Endothelial cell (in vitro differentiated cells): ENCODE measurements at places on chromosomes 4 and X.

DNA sequence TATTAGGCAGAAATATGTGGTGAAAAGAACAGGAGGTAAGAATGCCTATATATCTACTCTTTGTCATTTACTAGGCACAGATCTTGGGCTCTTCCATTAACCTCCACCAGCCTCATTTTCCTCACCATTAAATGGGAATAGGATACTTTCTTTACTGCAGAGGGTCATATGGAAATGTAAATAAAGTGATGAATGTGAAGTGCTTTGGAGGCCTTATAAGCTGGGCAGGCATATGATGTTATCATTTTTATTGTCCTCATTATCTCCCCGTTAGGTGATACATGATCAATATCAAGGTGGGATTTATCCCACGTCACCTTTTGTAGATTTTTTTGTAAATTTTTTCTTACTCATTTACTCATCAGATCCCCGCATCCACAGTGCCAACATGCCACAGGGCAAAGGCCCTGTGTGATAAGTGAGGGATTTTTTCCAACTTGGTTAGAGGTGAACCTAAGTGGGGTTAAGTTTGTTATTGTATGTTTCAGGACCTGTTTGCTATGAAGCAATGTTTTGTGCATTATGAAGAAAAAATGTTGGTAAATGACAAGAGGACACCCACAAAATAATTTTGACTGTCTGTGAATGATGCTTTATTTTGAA, 107.8 kb downstream of the SLC4A4 start:
- H3K4me1 ChIP-seq = peaks cover 6% of the 10 kb centered on the region
- DNase-seq = no peak
- H3K36me3 ChIP-seq = no peaks in the 10 kb centered on the region
- H3K27me3 ChIP-seq = no peaks in the 10 kb centered on the region

DNA sequence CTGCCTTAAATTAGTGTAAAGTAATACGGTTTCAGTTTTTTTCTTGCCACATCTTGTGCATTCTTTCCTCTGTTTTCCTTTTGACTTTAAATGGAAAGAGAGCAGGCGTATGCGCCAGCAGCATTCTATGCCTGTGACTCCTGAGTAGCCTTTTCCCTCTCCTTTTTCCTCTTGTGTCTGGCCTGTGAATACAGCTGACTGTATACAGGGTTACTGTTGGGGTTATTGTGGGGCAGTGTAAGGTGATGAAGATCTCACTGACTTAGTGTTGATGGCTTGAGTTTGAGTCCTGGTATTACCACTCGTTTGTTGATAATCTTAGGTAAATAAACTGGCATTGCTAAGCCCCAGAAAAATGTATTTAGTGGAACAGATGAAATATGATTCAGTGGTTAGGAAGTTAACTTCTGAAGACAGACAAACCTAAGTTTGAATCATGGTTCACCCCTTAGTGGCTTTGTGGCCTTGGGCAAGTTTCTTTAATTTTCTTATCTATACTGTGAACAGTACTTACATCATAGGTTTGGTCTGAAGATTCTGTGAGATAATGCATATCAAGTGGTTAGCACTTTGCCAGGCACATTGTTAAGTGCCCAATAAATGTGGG, 105.1 kb downstream of the FNIP2 start:
- no peak overlapping the region for H3K4me3 ChIP-seq
- H3K27me3 ChIP-seq = no peaks in the 10 kb centered on the region
- no peak overlapping the region for H3K27ac ChIP-seq
- H3K36me3 ChIP-seq = peaks cover 18% of the 10 kb centered on the region
- H3K4me1 ChIP-seq = peaks cover 8% of the 10 kb centered on the region

GRCh38 chrX:111322231-111322855, 52.1 kb upstream of the CAPN6 start:
- H3K36me3 ChIP-seq = no peaks in the 10 kb centered on the region
- H3K4me1 ChIP-seq = no peaks in the 10 kb centered on the region
- H3K4me3 ChIP-seq = no peak overlapping the region
- no peak for DNase-seq

DNA sequence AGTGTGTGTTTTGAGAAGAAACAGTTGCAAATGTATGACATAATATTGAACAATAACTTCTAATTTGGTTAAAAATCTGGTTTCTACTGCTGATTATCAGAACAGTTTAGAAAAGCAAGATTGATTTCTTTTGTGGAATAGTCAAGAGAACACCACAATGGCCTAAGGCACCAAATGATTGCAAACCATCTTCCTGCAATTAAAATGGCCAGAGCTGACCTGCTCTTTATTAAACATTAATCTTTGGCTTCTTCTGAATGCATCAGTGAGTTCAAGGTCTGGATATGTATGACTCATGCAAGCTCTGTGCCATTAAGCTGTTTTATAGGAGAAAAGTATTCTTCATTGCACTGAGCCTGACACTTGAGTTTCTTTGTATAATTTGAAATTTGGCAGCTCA, 107.8 kb upstream of the PDHA2 start:
- H3K27ac ChIP-seq = no peak overlapping the region
- H3K4me3 ChIP-seq = no peak overlapping the region
- no peak for DNase-seq
- no peaks in the 10 kb centered on the region for H3K4me1 ChIP-seq
- no peaks in the 10 kb centered on the region for H3K27me3 ChIP-seq

DNA sequence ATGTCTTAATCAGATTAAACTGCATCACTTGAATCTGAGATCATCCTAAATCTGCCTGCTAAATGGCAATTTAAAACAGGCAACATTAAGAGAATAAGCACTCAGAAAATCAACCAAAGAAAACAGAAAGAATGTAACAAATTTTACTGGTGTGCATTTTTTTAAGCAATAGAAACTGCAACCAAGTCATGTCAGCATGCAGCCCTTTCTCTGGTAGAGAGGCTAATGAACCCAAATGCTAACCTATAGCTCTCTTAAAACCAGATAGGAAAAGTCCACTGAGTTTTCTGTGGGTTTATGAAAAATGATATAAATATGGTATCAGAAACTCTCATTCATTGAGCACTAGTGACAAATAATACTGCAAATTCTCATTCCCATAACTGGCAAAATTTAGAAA, 35.6 kb downstream of the COL25A1 start:
- H3K4me3 ChIP-seq = no peak overlapping the region
- peaks cover 9% of the 10 kb centered on the region for H3K4me1 ChIP-seq
- peaks cover 1% of the 10 kb centered on the region for H3K27me3 ChIP-seq
- no peak for DNase-seq

GRCh38 chr4:73727685-73728084, 12.7 kb upstream of the CXCL8 start:
- peaks cover 3% of the 10 kb centered on the region for H3K27me3 ChIP-seq
- DNase-seq = no peak
- no peak overlapping the region for H3K4me3 ChIP-seq
- peak overlapping the region; percentile 22 for H3K27ac ChIP-seq
- H3K36me3 ChIP-seq = no peaks in the 10 kb centered on the region

DNA sequence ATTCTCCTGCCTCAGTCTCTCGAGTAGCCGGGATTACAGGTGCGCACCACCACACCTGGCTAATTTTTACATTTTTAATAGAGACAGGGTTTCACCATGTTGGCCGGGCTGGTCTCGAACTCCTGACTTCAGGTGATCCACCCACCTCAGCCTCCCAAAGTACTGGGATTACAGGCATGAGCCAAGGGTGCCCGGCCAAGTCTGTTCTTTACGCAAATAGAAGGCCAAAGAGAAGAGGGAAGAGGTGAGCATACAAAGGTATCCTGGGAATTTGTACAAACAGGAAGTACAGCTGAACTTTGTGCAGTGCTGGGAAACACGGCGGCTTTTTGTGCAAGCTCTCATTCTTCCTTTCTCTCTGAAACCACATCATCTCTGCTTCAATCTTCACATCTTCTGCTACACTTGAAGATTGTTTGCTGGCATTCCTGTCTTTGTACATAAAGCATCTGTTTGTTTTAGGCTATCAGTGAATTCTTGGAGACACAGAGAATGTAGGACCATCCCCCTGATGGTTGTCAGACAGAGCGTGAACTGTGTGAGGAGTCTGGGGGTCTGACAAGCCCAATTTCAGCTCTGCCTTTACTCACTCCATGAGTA, 71.9 kb upstream of the PRSS48 start:
- H3K4me3 ChIP-seq = peak overlapping the region; percentile 34
- H3K4me1 ChIP-seq = peaks cover 48% of the 10 kb centered on the region
- no peak for DNase-seq
- H3K36me3 ChIP-seq = peaks cover 7% of the 10 kb centered on the region
